ENCODE measurements at places on chromosomes 6 and 20. TPM values are rescaled to one million over a fixed set of nuclear protein-coding genes. Genes with fewer than 3 reads are reported as not detected.

Gene IL17A
- total RNA-seq, result not detected

Gene KPNA5
- 9.4 TPM for total RNA-seq

Gene BFSP1
- 1.0 TPM for total RNA-seq

Gene GABRR2
- total RNA-seq, result not detected
